ENCODE measurements at places on chromosomes 4 and X.

DNA sequence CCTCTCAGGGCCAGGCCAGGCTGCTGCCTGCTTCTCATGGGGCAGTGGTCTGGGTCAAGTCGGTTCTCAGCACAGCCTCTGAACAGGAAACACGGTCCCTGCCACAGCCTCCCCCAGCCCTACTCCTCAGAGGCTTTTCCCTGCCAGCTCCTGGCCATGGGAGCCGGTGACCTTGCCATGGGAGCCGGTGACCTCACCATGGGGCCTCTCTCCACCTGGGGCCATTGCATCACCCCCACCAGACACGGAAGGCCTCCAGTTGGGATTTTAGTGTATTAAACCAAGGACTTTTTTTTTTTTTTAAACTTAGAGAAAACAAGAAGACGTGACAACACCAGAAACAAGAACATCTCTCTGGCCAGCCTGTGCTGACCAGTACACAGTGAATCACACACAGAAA, 25.6 kb downstream of the ETDB start:
- DNase-seq = no peak

- no peak for DNase-seq
These were observed 125.0 kb downstream of the RASGEF1B start for GRCh38 chr4:81346719-81347118.

DNA sequence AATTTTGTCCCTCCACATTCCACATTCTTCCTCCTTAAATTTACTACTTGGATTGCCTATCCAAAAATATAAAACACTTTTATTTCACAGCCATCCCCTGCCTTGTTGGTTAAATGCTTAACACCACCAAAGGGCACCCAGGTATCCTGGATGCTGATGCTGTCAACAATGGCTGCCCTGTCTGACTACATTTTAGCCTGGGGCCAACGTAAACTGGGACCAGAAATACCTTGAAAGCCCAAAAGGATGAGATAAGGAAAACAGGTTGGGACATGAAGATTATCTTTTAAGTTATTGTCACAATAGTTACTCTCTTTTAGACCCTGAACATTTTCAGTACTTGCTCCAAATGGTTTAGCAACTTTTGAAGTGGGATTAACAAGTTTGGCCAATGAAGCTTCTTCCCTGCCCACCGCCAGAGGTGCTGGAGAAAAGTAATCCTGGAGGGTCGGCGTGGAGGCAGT, 775 bp upstream of the YIPF6 start:
- no peak for DNase-seq

DNA sequence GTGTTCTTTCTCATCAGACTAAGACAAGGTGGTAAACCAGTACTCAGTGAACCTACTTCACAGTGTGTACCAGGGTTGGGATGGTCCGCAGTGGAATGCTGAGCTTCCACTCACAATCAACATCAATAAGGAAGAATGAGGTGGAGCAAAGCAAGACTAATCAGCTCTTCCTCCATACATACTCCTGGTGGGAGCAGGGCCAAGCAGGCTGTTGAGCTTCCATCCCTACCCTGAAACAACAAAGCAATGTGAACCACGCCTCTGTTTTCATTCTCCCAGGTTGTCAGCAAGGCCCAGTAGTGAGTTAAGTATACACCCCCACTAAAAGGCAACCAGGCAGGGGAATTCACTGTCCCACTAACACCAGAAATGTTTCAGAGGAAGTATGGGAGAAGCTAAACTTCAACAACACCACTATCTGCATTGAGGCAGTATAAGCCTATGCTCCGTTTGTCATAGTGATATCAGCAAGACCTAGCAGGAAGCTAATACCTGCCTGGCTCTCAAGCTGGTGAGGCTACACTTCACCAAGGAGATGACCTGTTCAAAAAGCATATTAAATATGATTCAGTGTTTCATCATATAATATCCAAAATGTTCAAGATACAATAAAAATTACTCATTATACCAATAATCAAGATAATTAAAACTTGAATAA, 109.5 kb downstream of the DDX60 start:
- DNase-seq = no peak

GRCh38 chrX:140440876-140441275, 64.0 kb downstream of the SOX3 start:
- DNase-seq = no peak

Measured in NCI-H187 (cell line).